ENCODE measurements at places on chromosomes 5 and 9.

- DNase-seq = peak; percentile 53
These were observed 109.3 kb upstream of the HAND1 start for GRCh38 chr5:154587123-154588026.

DNA sequence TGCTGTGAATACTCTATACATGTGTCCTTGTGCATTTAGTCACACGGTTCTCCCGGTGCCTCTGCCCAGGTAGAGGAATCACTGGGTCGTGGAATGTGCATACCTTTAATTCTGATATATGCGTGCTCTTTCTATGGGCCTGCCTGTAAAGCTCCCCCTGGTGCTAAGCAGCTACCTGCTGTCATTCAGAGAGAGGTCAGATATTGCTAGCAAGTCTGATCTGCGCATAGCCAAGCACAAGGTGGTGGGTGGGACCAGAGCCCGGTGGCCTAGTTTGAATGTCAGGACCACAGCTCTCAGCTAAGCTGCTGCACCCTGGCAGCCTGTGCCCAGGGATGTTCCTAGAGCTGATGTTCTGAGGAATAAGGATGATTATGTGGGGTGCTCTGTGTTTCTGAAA is 33.4 kb downstream of the TJP2 start:
- DNase-seq = no peak

DNA sequence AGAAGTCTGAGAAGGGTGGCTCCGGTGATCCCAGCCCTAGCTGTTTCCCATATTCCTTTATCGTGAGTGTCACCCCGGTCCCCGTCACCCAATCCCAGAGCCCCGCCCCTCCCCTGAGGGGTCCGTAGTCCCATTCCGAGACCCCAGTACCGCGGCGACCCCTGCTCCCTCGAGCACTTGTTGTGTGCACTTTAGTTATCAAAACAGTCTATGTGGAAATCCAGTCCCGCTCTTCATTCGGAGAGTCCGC is 223 bp downstream of the LRSAM1 start:
- no peak for DNase-seq

GRCh38 chr5:149961186-149961685 is 678 bp downstream of the SLC26A2 start:
- DNase-seq = no peak

DNA sequence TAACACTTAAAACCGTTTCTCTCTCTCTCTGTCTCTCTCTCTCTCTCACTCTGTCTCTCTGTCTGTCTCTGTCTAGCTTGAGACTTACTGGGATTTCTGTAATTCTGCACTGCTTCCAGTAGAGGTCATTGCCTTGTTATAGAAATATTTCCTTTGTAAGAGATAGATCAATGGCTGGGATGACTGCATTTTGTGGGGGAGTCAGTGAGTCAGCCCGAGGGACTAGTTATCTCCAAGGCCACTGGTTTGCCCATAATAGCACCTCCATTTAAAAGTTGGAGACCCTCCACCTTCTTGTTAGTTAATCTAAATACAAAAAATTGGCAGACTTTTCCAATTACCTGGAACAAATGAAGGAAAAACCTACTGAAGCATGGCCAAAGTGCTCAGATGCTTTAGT is 547.2 kb downstream of the LRRC70 start:
- peak; percentile 7 for DNase-seq

GRCh38 chr9:95773053-95773418 is 102.5 kb upstream of the ERCC6L2 start:
- DNase-seq = no peak

DNA sequence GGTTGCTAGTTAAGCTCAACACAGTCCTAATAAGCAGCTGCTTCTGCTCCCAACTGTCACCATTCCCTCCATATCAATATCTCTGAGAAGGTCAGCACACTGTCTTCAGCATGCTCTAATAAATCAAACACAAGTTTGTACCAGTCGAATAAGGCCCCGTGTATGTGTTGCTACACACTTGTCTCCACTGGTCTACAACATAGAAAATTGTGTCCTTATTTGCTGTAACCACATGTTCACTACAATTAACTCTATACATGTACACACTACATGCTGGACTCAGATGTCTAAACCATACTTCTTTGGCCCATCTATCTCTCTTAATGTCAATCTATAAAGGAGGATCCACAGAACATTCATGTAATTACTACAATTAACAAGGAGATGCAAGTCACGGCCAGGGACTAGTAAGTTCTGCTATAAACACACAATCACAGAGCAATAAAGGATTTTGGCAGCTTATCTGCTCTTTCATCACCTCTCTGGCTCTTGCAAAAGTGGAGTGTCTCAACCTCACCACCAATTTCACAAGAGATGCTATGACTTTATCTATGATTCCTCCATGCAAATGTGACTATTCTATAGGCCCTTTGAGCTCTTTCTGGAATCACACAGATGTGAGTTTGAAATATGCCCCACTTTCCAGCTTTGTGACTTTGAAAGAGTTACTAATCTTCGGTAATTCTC is 143.9 kb downstream of the SEMA5A start:
- no peak for DNase-seq

DNA sequence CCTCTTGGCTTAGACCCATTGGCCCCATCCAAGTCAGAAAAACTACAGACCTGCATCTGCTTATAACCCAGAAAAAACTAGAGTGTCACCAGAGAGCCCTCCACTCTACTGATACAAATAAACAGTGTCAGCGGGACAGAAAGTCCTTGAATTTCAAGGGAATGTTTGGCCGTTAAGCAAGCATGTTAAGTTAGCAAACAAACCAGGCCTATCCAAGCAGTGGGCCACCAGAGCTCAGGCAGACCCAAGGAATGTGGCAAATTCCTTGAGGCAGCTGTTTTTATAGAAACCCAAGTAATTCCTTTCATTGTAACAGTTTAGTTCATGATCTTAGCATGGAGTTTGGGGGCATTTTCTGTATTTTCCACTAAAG is 70.9 kb downstream of the PRLR start:
- peak; percentile 61 for DNase-seq

- no peak for DNase-seq
These were observed 22.9 kb upstream of the CAVIN4 start for GRCh38 chr9:100554935-100555401.

DNA sequence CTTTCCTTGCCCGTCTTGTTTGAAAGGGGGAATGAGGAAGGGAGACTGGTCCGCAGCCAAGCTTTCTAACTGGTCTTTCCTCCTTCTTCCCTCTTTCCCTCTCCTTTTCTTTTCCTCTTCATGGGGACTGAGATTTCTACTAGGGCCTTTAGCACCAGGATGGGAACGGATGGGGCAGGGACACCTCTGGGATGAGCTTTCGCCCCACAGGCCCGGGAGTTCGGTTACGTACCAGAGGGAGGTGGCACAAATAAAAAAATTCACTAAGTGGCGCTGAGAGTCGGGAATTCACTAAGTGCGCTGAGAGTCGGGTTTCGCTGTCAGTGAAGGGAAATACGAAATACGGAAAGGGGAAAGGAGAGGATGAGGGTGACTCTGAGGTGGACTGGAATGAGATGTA is 21.6 kb downstream of the BTNL9 start:
- DNase-seq = no peak

GRCh38 chr9:87896891-87897290 is 14.2 kb downstream of the SPATA31E1 start:
- DNase-seq = no peak

- peak; percentile 52 for DNase-seq
These were observed 15.6 kb downstream of the TICAM2 start for GRCh38 chr5:115586525-115587146.

- peak; percentile 91 for DNase-seq
These were observed 614.1 kb downstream of the EBF1 start for GRCh38 chr5:158485604-158486081.

GRCh38 chr5:17374973-17375742 is 122.9 kb upstream of the TAF11L2 start:
- DNase-seq = no peak

- peak; percentile 1 for DNase-seq
These were observed 3.2 kb downstream of the MROH2B start for GRCh38 chr5:41067714-41068568.

DNA sequence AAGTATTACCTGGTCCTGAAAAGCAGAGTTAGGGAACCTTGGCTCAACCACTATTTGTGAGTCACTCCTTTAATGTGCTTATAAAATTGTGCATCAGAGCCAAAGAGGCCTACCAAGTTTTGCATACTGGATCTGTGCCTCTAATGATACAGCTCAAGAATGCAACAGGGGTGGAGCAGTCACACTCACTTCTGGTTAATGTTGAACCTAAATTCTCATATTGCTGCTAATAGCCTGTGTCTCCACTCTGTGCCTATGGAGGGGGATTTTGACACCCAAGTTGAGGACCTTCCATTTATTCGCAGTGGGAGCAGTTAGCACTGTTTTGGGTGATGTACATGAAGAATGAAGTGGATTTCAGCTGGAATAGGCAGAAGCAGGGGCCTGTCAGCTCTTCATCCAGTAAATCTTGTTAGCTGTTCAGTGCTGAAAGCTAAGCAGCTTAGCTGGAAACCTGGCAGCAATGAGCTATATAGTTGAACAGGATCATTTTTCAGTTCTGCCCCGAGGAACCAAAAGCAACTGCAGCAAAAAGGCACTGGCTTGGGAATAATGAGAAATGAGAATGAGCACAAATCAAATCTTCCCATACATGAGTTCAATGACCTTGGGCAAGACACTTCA is 9.7 kb downstream of the SH3TC2 start:
- DNase-seq = peak; percentile 57

GRCh38 chr9:90274725-90275124 is 367.9 kb downstream of the DIRAS2 start:
- DNase-seq = no peak

DNA sequence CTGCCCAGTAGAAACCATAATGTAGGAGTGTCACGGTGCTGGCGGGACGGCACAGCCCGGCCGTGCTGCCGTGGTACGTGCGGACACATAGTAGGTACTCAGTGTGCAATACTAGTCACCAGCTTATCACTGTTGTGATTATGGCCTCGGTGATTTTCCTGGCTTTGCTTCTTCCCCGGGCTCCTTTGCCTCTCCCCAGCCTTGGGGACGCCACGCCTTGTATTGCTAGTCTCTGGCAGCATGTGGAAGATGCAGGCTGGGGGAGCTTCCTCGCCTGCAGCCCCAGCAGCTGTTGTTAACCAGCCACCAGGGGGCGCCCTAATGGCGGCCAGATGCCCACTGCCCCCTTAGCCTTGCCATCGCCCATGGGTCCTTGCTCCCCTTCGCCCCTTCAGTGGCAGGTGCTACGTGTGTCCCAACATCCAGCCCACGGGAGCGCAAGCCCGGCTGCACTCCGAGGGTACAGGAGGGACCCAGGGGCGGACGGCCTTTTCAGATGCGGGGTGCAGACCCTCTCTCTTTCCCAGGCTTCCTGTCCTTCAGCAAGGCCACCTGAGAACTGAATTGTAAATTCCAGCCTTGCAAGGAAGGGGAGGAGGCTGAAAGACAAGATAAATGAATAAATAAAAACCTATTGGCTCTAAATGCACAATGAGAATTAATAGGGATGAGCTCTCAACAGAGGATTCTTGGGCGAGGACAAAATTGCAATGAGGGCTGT is 8.0 kb downstream of the NTNG2 start:
- peak; percentile 56 for DNase-seq

GRCh38 chr5:150703762-150704161 is 2.9 kb upstream of the RBM22 start:
- DNase-seq = no peak

DNA sequence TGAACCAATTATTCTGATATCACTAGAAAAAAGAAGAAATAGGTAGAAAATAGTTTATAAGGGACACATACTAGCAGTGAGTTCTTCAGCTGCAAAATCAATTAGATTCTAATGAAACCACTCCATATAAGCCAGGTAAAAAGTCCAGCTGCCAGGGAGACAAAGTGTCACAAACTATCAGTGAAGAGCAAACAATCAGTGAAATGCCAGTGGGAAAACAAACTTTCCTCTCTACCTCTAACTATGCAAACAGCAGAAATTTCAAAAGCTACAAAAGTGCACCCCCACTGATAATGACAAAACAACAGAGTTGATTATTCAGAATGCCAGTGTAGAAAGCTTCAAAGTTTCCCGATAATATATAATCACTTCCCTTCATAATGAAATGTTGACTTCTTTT is 637.2 kb upstream of the ITGA1 start:
- DNase-seq = no peak

DNA sequence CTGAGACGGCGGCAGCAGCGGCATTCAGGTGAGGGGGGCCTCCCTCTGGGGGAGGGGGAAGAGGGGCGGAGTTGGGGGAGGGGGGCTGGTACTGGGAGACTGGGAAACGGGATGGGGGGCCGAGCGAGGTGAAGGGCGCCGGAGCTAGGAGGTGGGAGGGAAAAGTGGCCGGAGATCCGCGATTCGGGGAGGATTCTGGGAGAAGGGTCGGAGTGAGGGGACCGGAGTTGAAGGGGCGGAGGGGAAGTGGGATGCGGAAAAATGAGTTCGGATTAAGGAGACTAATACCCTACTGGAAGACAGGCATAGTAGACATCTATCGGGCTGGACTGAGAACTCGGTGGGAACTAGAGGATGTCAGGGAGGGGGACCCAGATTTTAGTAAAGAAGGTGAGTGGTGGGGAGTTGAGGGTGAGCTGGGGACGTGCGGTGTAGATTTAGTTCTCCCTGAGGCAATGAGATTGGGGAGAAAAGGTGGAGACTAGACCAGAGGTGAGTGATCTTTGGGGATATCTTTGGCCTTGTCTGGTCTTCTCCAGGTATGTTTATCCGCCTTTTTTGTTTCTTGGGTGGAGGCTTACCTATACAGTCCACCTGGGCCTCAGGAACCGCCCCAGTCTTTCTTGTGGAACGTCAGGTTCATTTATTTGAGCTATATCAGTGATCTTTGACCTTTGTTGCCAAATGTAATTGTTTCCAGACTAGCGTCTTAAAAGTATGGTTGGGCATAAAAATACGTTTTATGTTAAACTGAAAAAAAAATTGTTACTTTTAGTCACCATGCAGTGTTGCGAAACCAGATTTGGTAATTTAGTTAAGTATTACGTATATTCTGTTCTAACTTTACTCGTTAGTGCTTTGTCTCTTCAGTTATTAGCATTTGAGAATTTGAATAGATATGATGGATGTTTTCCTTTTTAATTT is 632 bp downstream of the UBAP1 start:
- DNase-seq = peak; percentile 80

GRCh38 chr9:136059321-136059791 is 35.7 kb downstream of the NACC2 start:
- no peak for DNase-seq

- peak; percentile 72 for DNase-seq
These were observed 478.2 kb upstream of the TNC start for GRCh38 chr9:115596021-115596745.

GRCh38 chr9:38668791-38669466 is 48.5 kb upstream of the ANKRD18A start:
- no peak for DNase-seq

- no peak for DNase-seq
These were observed 5.2 kb downstream of the EXOC3 start for GRCh38 chr5:448061-448765.
